Uterine smooth muscle cell (primary cell): ENCODE measurements at places on chromosomes 16 and 17. TPM values are rescaled to one million over a fixed set of nuclear protein-coding genes. Genes with fewer than 3 reads are reported as not detected.

Gene KRT24
- total RNA-seq, result not detected in 2 replicates

Gene MEOX1
- under 0.01 TPM in 1 of 2 replicates, not detected in the other for total RNA-seq

Gene TAT
- not detected in 2 replicates for total RNA-seq

Gene SPNS3
- total RNA-seq, result not detected in 2 replicates

Gene TMEM220
- 2.5 and 3.4 TPM in 2 replicates for total RNA-seq
